Astrocyte (in vitro differentiated cells and primary cell): ENCODE measurements at places on chromosomes 6 and 20. TPM values are rescaled to one million over a fixed set of nuclear protein-coding genes. Genes with fewer than 3 reads are reported as not detected.

DNA sequence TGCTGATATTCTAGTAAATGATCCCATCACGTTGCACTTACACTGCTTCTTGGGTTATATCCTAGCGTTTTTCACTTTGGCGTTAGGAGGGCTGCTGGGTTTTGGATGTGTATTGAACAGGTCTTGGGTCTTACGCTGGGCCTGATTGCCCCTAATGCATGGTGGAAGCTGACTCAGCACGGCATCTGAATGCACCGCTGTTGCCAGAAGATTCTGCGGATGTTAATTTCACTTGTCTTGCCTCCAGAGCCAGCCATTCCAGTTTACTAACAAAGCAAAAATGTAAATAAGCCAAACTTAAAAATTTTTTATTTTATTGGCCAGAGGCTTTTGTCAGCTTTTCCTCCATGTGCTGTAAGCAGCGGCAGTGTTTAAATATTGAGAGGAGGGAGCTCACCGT lies 233.5 kb downstream of the TMEM242 start:
- DNase-seq, result no peak

DNA sequence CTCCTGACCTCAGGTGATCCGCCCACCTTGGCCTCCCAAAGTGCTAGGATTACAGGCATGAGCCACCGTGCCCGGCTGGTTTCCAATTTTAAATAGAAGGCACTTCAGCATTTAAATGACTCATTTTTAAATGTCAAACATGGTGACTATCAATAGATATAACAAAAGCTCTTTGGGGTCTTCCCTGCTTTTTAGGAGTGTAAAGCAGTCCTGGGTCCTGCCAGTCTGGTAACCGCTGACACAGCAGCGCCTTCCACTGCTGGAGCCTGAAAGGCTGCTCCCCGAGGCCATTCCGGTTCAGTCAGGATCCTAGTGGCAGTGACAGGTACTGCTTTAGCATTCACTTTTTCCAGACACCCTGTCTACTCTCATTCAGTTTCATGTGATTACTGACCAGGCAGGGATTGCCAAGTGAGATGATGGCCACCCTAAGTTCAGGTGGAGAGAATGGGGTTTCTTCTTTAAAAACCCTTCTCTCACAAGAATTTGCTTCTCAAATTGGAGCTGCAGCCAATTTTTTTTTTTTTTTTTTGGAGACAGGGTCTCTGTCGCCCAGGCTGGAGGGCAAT lies 5.1 kb downstream of the DIDO1 start:
- DNase-seq, result peak; percentile 34

- no peak for DNase-seq
Measured at GRCh38 chr6:129130106-129130505, 247.2 kb downstream of the LAMA2 start.

The MLIP gene
- total RNA-seq, result 0.55 TPM in 1 of 2 replicates, not detected in the other

DNA sequence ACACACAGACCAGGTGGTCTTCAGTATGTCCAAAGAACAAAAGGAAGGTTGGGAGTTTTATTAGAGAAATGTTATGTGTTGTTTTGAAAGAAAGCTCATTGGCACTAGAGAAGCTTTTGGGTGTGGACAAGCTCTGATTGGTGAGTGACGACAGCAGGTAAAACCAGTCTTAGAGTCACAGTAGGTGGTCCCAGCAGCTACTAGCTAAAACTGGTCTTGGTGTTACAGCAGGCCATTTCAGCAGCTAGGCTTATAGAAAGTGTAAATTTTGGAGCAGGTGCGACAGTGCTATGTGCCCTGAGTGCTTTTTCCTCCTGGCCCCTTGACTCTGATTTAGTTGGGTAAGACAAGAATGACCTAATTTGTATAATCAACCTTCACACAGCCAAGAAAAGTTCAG lies 3.6 kb downstream of the CLDN20 start:
- no peak for DNase-seq
